ENCODE measurements at places on chromosomes 3 and 15. TPM values are rescaled to one million over a fixed set of nuclear protein-coding genes. Genes with fewer than 3 reads are reported as not detected.

DNA sequence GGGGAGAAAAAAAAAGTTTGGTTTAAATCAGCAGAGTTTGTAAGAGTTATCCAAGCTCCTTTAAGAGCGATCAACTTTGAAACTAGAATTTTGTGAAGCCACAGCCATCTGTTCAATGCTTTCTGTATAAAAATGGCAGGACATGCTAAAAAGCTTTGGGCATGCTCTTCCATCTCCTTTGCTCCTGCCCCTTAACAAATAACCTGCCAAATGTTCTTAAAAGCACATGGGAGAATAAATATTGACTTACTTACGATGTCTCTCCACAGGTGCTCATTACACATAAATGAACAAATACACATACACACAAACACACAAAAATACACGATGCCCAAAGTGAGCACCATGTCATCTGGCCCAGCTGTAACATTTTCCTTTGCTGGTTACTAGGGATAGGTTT is 211.8 kb upstream of the DPH6 start:
- no peak for DNase-seq

- no peak for DNase-seq
These were observed 33.3 kb downstream of the SUCNR1 start for GRCh38 chr3:151906751-151907150.

DNA sequence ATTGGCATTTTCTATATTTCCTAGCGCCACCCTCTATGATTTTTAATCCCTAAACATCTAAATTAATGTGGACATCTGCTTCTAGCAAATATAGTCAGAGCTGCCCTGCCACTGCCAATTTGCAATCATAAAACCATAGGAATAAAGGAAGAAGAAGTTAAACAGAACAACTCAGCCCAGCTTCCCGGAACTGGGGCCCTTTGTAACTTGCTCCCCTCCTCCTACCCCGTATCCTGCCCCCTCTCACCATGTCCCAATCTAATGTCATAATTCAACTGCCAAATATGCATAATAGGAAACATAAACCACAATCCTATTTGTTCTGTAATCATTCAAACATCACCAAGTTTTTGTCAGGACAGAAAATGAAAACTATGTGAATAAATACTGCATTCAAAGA is 74.4 kb upstream of the ACP3 start:
- no peak for DNase-seq

DNA sequence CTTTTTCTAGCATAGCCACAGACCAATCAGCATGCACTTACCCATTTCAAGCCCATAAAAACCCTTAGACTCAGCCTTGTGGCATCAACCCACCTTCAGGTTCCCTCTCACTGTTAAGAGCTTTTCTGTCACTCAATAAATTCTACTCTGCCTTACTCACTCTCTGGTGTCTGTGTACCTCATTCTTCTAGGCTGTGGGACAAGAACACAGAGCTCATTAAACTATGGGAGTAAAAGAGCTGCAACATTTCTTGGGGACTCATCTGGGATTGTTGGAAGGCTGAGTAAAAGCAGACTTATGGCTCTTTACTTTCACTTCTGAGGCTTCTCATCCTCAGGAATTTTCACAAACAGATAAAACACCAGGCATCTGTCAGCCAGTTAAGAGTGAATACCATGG is 879.3 kb downstream of the ROBO2 start:
- no peak for DNase-seq

DNA sequence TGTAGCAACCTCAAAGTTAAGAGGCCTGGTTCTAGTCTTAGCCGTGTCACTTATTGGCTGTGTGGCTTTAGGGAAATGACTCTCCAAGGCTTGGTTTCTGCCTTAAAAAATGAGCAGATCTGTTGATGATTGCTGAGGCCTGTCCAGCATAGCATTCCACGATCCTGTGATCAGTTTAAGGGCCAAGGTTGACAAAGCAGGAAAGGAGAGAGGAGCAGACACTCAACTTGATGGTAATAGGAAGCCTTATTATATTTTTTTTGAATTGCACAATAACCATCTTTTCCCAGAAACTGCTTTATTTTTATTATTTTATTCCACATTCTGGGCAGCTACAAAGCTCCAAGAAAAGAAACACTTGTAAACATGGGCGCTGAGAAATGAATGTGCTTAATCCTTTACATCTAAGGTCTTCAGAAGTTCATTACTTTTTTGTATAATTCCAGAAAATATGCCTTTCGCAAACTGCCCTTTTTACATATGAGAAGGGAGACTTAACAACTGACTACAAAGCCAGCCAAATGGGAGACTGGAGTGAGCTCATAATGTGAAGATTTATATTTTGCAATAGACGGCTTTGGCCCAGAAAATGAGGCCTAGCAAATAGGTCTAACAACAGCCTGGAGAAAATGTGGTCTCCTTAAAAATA is 241.0 kb downstream of the ATP8B4 start:
- DNase-seq = no peak

DNA sequence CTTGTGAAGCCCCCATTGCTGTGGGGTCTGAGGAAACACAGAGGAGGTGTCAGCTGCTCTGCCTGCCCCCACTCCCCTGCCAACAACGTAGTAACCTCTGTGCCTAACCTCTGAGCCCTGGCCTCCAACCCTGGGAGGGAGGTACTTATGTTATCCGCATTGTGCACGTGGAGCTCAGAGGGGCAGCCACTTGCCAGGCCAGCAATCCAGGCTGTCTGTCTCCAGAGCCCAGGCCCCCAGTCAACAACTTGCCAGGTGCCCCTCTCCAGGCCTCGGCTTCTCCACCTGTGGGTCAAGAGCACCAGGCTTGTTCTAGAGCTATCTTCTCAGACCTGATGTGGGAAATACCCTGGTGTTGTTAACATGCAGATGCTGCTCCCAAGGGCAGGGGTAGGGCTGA is 2.7 kb downstream of the TPRA1 start:
- DNase-seq = no peak

GRCh38 chr15:41648097-41648496 is 12.1 kb upstream of the MGA start:
- DNase-seq = no peak

DNA sequence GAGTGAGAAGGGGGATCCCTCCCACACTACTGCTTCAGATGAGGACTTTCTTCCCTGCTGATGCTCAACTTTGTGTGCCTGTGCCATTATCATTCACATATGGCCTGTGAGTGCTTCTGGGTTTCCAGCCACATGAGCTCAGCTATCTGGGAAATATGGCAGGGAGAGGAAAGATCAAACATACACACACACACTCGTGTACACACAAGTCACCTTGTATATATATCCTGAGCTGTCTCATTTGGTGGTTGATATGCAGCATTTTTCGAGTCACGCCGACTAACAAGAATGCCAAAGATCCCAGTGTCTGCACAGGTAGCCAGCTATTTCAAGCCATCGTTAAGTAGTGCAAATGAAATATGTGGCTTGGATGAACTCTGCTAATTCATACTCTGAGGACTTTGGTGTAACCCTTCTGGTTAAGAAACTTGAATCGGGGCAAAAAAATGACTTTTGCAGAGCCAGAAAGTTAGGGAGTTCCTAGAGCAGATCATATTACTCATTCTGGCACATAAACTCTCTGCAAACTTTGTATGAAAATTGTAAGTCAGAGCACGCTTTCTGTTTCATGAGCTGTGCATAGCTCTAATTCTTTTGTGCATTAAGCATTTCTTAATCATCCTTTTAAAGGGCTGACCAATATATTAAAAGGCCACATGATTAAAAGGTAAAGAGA is 24.9 kb upstream of the WNT5A start:
- peak; percentile 79 for DNase-seq

Gene ZKSCAN7
- total RNA-seq = 1.1 TPM

Gene SH3GL3
- not detected for total RNA-seq

Gene DUOX1
- total RNA-seq = 0.12 TPM

Gene PCSK6
- not detected for total RNA-seq

Gene LRTM1
- total RNA-seq = not detected

Gene DAPK2
- total RNA-seq = 5.7 TPM

All from HFFc6 (cell line).